ENCODE measurements at places on chromosomes 1 and 21.

- no peak for DNase-seq
Measured at GRCh38 chr21:37367703-37368540, 1.3 kb downstream of the DYRK1A start.

DNA sequence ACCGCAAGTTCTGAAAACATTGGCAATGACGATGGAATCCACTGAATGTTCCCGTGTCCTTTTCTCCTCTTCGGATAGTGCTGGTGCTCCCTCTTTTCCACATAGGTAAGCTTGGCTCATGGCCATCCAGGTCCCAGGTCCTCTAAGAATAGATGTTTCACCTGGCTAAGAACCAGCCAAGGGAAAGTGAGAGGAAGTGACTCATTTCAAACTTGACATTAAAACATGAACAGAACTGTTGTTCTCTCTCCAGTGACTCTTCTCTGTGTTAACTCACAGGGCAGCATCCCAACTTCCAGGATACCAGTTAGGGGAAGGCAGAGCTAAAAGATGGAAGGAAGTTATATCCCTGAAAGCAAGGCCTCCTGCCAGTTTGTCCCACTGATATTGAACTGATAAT lies 493.8 kb upstream of the CHRM3 start:
- no peak for DNase-seq

- DNase-seq, result no peak
Measured at GRCh38 chr21:25283720-25284119, 323.6 kb downstream of the MRPL39 start.

DNA sequence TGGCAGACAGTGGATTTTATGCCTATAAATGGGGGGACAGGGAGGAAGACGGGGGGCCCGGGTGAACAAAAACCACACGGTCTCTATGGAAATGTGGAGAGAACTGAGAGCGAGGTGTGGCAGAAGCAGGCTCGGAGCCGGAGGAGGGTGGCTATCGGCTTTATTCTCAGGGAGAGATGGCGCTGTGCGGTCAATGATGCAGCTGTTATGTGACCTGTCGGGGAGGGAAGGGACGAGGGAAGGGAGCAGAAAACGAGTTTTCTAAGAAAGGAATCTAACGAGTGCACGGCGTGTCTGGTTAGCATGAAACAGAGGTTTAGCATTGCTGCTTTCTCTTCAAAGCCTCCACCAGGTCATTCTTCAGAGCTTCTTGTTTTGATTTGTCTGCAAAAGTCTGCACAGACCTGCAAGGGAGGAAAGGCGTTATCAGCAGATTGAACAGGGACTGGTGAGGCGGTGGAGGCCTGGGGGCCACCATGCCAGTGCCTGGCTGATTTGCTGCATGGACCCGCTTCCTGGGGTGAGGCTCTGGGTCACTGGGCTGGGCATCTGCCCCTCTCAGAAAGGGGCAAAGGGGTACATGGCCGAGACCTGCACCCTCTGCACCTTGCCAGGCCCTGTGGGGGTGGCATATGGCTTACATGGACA lies 27.2 kb downstream of the SLC66A1 start:
- DNase-seq, result no peak

- DNase-seq, result no peak
Measured at GRCh38 chr1:29475326-29475725, 239.0 kb downstream of the PTPRU start.

DNA sequence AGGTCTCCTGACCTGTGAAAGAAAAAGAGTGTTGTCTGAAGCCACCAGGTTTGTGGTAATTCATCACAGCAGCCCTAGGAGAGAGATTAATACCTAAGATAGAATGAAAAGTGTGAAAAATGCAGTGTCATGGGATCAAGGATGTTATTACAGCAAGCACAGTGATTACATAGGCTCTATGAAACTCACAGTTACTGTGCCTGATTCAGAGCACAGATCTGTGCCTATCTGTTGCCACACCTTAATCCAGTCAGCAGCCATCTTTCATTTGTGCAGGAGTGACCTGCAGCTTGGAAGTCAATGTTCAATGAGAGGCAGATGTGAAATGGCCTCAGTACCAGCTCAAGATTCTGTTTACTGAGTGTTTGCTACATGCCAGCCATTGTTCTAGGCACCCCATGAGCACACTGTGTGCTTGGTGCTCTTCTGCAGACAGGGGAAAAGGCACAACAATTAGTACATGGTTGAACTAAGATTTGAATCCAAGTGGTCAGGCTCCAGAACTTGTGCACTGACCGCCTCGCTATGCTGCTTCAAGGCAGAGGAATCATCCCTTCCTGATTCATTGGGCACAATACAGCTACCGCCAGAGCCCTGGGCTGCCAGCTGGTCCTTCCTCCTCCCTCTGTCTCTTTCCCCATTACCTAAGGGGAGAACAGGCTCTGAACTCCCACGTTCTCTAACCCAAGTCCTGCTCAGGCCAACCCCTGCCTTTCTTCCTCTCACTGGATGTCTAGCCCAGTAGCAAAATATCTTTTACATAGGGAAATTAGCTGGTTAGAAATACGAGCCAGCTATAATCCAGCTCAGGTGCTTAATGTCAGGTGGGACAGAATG lies 56.3 kb upstream of the NEK2 start:
- no peak for DNase-seq

DNA sequence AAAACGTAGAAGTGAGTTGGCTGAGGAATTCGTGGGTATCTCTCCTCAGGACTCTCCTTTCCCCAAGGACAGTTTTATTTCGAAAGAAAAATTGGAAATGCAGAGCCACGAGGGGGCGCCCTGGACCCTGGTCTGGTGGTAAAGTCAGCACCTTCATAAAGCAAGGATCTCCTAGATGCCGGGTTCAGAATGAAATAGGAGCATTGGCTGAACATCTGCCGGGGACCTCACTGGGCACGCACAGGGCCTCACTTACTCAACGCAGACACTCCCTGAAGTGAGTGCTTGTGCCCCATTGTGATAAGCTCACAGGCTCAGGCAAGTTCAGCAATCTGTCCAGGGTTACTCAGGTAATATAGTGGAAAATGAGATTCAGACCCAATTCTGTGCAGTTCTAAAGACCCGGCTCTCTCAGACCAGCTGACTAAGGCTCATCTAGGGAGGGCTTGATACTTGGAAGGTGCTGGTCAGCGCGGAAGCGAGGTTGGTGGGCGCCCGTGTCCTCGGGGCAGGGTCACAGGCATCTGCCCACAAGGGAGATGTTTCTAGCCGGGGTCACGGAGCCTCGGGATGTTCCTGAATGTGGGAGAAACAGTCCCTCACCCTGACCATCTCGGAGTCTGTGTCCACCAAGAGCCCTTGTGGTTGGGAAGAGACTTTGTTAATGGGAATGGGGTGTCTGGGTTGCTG lies 55.7 kb upstream of the ETV3 start:
- peak; percentile 66 for DNase-seq

GRCh38 chr1:151175041-151175741 lies 590 bp downstream of the TMOD4 start:
- DNase-seq, result no peak

- no peak for DNase-seq
Measured at GRCh38 chr1:59511476-59512465, 214.9 kb downstream of the FGGY start.

DNA sequence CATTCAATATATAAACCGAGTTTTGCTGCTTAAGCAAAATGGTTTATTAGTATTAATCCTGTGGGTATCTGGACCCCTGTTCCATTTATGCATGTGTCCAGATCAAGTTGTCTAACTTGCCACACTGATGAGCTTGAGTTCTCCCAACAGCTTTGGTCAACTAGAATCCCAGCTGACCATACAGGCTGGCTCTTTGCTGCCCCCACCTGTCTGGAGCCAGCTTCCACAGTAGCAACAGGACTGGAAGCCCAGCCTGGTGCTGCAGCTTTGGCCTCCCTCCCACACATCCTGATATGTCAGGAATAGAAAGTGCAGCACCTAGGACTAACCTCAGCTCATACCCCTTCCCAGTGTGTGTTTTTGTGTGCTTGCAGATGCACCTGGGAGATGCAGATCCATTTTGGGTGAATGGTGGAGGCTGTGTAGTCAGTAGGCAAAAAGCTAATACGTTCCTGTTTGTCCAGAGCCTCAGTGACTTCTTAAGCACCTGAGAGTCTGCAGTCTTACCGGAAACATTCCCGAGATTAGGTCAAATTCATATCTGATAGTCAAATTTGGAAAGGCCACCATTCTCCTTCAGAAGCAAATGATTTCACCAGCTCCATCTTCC lies 40.9 kb upstream of the BEND5 start:
- DNase-seq, result no peak

- DNase-seq, result no peak
Measured at GRCh38 chr1:30014031-30014430, 709.4 kb downstream of the MATN1 start.

DNA sequence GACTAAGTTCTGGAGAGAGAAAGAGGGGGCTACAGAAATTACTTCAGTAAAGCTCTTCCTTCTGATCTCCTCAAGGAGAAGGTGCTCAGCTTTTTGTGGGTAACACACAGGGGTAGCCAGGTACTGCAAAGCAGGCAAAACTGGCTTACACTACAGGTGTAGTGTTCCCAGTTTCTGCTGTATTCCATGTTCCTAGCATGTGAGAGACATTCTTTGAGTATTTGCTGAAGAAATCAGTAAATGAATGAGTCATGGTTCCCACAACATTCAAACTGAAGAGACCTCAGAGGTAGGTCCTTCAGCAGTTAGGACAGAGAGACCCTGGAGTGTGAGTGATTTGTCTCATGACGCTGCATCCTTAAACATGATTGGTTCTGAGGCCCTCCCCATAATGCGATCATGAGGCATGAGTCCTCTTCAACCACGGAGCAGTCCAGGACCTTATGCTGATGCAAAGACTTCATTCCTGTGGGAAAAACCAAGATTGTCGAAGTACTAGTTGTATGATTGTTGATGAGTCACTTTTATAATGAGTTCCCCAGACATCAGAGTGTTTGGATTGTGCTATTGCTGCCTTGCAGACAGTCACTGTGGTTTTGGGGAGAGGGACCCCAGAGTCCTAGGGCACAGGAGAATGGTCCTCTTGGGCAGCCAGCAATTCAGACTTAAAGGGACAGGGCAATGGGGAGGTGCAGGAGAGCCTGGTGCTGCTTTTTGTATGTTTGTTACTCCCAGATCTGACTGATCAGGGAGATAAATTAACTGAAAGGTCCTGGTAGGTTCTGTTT lies 2.7 kb upstream of the OR10J4 start:
- no peak for DNase-seq

DNA sequence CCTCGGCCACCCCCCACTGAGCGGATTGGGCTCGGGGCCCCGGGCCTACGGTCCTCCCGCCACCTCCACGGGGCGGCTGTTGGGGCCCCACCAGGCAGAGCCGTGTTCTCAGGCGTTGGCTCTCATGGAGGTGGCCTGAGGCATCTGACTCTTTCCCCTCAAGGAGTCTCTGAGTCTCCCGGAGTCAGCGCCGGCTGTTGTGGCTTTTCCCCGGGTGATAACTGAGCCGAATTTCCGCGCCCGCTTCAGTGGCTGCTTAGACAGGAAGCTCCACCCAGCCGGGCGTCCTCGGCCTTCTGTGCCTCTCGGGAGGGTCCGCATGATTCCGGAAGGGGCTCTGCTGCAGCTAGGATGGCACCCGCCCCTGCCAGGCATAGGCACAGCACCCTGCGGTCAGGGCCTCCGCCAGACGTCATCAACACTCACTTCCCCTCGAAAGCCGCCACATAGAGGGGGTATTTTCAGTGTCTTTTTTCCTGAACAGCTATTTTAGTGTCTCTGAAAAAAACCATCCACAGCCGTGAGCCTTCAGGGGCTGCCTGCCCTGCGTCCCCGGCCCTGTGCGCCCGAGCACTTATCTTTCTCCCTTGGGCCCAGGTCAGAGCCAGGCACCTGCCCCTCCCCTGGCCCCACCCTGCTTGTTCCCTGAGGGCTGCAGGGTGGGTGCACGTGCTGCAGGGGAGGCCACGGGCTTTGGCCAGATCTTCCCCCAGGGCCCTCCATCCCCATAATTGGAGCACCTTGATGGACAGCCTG lies 72.9 kb downstream of the SKI start:
- no peak for DNase-seq
